ENCODE measurements at places on chromosomes 7 and 10. TPM values are rescaled to one million over a fixed set of nuclear protein-coding genes. Genes with fewer than 3 reads are reported as not detected.

Gene IGFBP1
- not detected for total RNA-seq

GRCh38 chr7:104572554-104572953 lies 244.2 kb downstream of the LHFPL3 start:
- DNase-seq, result no peak

DNA sequence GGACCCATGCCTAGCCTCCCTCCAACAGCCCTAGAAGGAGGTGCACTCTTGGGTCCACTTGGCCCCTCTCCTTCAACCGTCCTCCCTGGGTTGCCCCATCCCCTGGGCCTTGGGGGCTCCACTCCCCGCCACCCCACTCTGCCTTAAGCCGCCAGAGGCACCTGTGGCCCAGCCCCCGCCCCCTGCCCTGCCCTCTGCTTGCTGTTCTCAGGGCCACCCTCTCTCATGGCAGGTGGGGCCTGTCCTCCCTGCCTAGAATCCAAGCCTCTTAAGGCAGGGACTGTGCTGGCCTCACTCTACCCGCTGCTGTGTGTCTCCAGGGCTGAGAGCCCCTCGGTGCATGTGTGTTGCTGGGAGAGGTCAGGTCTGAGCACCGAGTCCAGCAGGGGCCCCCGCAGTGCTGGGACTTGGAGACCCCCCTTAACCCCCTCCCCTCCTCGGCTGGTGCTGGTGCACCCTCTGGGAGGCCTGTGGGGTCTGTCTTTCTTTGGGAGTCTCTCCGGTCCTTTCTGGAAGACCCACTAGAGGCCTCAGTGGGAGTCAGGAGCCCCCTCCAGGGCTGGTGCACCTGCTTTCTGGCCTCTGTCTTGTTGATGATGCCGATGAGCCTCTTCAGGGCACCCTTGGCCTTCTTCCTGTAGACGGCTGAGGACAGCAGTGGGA lies 43.8 kb downstream of the CFAP46 start:
- peak; percentile 50 for DNase-seq

DNA sequence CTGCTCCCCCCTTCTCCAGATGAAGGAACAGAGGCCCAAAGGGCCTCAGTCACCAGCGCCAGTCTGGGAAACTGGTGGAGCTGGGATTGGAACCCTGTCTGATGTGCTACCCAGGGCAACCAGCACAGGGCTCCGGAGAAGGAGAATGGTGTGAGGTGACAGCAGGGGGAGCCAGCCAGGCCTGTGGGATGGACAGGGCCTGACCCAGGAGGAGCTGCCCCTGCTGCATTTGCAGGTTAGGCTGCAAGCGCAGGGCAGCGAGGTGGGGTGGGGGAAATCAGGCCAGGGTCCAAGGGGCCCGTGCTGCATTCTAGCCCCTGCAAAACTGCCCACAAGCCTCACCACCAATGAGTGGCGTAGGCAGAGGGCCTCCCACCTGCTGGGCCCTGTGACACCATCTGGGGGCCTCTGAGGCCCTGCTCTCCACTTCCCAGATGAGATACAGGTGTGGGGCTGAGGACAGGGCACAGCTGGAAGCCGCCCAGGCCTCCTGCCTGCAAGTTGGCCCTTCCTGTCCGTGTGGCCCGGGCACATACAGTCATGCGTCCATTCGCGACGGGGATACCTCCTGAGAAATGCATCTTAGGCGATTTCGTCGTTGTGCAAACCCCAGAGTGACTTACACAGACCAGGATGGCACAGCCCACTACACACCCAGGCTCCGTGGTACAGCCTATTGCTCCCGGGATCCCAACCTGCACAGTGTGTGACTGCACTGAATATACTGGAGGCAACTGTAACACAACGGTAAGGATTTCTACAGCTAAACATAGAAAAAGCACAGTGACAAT lies 45.3 kb downstream of the RASGEF1A start:
- peak; percentile 89 for DNase-seq

GRCh38 chr10:114432566-114433093 lies 28.3 kb upstream of the AFAP1L2 start:
- no peak for DNase-seq

GRCh38 chr7:28761505-28761904 lies 196.6 kb downstream of the TRIL start:
- no peak for DNase-seq

- DNase-seq, result peak; percentile 55
These were observed 1.4 kb upstream of the HOXA6 start for GRCh38 chr7:27148756-27149641.

DNA sequence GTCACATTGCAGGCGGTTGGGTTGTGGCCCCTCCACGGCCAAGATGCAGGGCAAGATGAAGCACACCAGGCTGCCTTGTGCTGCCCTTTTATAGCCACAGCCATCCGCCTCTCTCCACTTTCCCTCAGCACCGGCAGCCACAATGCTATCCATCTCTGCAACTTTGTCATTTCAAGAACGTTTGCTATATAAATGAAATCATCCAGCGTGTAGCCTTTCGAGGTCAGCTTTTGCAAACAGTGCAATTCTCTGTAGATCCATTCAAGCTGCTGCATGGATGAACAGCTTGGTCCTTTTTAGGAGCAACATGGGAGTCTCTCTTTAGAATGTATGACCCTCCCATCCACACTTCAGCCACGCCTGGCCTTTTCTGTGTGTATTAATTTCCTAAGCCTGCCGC lies 6.4 kb upstream of the IL15RA start:
- no peak for DNase-seq

GRCh38 chr10:112919721-112920120 lies 30.3 kb upstream of the TCF7L2 start:
- no peak for DNase-seq

DNA sequence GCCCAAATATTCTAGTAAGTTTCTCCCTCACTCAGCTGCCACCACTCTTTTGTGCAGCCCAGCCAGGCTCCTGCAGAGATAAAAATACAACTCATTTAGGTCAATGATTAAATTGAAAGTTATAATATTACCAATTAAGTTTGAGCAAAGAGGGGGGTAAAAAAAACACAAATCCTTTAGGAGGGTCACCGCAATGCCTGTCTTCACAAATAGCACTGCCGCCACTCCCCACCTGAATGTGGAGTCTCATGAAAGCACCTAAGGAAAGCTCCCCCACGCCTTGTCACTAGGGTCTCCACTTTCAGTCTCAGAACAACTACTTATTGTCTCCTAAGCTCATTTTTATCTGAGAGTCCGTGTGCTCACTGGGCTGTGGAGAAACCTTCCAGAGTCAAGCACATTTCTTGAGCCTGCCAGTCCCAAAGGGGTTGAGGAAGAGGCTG lies 148.7 kb downstream of the FGFR2 start:
- no peak for DNase-seq
